ENCODE measurements at places on chromosomes 6 and 20. TPM values are rescaled to one million over a fixed set of nuclear protein-coding genes. Genes with fewer than 3 reads are reported as not detected.
A peak's percentile ranks its signal among the peaks of the same experiment; 100 is the strongest.

GRCh38 chr6:7909323-7910276, 988 bp downstream of the TXNDC5 start:
- peak; percentile 77 for DNase-seq

GRCh38 chr6:156515242-156515641, 261.9 kb upstream of the ARID1B start:
- no peak for DNase-seq

- peak; percentile 38 for DNase-seq
Observed at GRCh38 chr20:63737945-63738686, 1.5 kb upstream of the SLC2A4RG start.

The MUC21 gene
- total RNA-seq: not detected

DNA sequence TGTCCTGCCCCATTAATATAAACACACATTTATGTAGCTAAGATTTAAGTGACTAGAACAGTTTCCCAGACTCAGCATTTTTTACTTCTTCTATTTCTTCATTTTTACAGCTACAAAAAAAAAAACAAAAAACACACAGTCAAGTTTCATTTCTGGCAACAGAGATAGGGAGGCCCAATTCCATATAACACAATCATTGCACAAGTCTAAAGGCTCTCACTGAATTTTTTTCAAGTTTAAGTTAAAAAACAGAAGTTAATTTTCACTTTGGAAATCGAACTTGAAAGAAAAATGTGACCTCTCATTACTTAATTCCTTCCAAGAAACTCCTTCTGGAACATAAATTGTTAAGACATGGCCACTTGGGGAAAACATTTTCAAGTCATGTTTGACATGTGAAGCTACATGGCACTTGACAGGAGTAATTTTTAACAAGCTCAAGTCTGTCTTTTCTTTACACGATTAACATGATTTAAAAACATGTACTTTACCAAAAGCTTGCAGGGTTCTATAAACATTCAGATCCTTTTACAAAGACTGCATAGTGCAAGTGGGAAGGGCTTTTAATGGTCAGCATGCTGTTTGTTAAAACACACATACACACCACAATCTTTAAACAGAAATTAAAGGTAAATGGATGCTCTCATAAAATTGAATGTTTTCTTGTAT, 100.1 kb upstream of the CCDC28A start:
- DNase-seq: no peak

All from GM23338 (cell line).